WTC11 (cell line): ENCODE measurements at places on chromosomes 4 and X. TPM values are rescaled to one million over a fixed set of nuclear protein-coding genes. Genes with fewer than 3 reads are reported as not detected.

The AKAP4 gene
- not detected in 3 replicates for total RNA-seq

DNA sequence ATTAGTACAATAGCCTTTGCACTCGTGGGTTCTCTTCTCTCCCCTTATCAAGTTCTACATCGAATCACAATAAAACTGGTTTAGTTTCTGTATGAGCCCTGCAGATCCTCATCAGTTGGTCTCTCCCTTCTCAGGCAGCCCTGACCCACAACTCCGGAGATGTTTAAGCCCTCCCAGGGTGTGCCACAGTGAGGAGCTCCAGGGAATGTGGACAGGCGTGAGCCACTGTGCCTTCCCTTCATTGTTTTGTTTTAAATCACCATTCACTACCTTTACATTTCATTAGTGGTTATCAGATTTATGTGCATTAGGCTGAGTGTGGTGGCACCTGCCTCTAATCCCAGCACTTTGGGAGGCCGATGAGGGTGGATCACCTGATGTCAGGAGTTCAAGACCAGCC, 133.2 kb downstream of the LARP7 start:
- DNase-seq: no peak

The SNCA gene
- total RNA-seq: 14.6 to 16.1 TPM (median 15.0 TPM) in 3 replicates

GRCh38 chr4:59728496-59728895, 1471.6 kb upstream of the ADGRL3 start:
- DNase-seq: no peak

GRCh38 chr4:183960046-183960420, 54.9 kb downstream of the STOX2 start:
- DNase-seq: peak; percentile 21

The VCX3A gene
- total RNA-seq: 0.25 to 0.76 TPM (median 0.55 TPM) in 3 replicates

DNA sequence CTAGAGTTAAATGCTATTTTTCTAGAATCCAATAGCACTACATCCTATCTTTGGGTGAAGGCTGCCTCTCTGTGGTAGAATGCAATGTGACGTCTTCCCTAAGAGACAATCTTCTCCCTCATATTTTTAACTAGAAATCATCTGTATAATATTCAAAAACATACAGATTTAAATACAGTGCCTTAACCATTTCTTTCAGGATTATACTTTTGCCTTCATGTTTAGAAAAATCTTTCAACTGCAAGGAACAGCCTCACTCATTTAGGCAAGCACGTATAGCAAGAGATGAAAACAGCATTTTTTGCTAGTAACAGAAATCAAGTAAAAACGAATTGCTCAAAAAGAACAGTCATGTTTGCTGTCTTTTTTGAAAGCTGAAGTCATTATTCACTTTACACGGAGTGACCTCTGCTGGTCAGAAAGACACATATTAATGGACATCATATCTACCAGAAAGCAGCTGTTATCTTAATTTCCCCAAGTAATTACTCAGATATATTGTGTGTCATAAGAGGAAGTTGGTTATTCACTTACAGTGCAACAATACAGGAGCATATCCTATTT, 422.3 kb downstream of the STPG2 start:
- DNase-seq: no peak

DNA sequence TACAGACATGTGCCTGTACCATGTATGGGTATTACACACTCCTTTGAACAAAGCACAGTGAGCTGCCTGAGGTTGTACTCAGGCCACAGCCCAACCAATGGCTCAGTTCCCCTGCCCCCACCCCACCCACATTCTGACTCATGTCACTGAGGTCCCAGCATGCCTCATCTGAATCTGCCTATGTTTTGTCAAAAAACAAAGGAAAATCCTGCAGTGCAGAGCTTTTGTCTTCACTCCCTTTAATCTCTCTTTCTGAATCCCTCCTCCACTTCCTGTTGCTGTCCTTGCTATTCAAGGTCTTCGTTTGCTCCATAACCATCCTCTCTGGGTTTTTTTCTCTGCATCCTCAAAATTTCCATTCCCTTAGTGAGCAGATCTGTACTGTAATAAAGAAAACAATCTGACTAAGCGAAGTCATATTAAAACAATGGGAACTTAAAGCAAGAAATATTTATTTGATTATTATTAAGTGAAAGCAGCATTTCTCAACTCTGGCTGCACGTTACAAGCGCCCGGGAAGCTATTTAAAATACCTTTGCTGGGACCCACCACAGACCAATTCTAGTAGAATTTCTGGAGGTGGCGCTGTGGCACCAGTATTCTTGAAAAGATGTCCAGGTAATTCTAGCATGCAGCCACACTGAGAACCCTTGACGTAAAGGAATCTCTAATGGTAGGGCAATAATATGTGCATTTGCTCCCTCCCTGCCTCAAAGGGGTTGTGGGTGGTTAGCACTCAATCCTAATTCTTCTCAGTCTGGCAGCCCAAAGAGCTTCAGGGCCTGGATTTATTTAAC, 8.7 kb downstream of the GUCY2F start:
- DNase-seq: peak; percentile 50

The FREM3 gene
- 0.07 to 0.15 TPM (median 0.07 TPM) in 3 replicates for total RNA-seq
